Inflammatory macrophage treated with lipopolysaccharide for 1 hour (primary cell): ENCODE measurements at places on chromosomes 12 and 14.

DNA sequence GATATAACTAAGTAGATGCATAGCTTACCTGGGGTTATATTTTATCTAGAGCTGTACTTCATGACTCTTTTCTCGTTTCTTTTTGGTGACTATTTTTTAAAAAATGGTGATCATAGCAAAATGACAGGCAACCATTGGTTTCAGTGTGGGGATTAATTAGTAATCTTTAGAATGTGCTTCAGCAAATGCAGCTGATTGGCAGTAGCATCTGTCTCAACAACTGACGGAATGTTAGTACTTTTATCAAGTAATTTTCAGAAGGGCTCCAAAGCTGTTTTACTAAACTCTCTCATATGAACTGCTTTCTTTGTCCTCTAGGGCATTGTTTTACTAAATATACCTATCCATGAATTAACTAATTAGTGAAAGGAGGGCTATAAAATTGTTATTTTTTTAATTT lies 117.6 kb downstream of the TRMT5 start:
- DNase-seq, result no peak

DNA sequence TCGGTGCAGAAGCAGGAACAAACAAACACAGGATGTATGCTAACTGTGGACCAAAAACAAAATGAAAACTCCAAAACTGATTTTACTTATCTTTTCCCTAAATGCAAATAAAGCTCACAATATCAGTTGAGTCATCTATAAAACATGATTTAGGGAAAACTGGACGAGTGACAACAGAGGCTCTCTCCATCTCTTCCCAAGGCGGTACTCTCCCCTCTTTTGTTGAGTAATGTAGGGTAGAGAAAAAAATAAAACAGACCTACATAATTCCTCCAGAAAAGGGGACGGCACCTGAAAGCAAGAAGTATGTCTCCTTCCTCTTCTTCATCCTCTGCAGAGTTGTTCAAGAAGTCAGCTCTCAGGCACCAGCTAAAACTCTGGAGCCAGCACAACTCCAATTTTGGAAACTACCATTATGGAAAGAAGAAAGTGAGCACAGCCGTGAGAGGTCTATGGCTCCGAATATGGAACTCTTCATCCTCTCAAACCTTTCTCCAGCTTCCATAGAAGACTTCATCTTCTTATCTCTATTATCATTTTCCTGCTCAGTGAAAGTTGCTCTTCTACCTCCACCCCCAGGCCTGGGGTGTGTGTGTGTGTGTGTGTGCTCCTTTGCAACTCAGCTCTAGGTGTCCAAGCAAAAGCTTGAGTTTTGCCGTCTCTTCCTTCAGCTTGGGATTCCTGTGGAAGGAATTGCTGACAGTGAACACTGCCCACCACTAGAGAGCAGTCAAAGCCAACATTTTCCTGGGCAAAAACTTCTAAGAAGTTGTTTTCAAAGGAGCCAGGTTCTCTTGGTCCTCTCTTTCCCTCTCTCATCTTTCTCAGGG lies 155.4 kb downstream of the DIO2 start:
- DNase-seq, result no peak

GRCh38 chr14:96629558-96630222 lies 127.5 kb downstream of the PAPOLA start:
- no peak for DNase-seq

GRCh38 chr12:100017056-100017455 lies 32.3 kb upstream of the ANKS1B start:
- no peak for DNase-seq

DNA sequence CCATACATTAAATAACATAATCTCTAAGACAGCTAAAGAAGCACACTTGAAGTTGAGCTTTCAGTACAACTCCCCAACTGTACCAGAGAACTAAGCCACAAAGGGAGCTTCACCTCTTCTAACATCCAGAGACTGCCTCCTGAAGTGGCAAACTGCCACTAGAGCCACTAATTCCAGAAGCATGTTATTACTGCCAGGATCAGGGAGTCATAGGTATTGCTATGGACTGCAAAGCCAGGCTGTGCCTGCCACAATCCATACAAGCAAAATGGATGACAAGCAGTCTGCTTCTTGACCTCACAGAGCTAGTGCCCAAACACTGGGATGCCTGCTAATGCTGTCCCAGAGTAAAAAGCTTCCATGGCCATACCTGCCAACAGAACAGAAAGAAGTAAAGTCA lies 160.1 kb downstream of the STXBP6 start:
- no peak for DNase-seq

DNA sequence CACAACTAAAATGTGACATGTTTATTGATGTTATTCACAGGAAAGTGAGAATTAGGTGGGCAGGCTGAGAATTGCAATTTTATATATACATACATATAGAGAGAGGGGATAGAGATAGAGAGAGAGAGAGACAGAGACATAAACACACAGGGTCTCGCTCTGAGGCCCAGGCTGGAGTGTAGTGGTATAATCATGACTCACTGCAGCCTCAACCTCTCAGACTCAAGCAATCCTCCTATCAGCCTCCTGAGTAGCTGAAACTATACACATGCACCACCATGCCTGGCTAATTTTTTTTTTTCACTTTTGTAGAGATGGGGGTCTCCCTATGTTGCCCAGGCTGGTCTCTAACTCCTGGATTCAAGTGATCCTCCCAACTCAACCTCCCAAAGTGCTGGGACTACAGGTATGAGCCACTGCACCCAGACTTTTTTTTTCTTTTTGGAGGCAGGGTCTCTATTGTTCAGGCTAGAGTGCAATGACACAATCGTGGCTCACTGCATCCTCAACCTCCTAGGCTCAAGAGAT lies 49.1 kb downstream of the R3HDM2 start:
- DNase-seq, result no peak

GRCh38 chr12:14239935-14240872 lies 125.3 kb upstream of the ATF7IP start:
- DNase-seq, result peak; percentile 21

- no peak for DNase-seq
Observed at GRCh38 chr12:132145334-132145733, 1.1 kb downstream of the NOC4L start.

- DNase-seq, result no peak
Observed at GRCh38 chr12:87509237-87509820, 519.9 kb downstream of the C12orf50 start.

DNA sequence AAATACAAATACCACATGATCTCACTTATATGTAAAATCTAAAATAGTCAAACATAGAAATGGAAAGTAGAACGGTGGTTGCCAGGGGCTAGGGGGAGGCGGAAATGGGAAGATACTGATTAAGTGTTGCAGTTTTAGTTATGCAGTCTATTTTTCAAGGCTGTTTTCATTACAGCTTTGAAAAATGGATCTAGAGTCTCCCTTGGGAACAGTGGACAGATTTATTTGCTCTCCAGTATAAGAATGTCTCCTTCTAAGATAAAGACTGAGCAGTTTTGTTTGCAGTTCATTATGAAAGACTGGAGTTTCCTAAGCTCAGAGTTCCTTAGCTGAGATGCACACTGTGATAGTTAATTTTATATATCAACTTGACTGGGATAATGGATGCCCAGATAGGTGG lies 202.5 kb downstream of the KLHL28 start:
- DNase-seq, result no peak

- no peak for DNase-seq
Observed at GRCh38 chr14:77014004-77014604, 14.4 kb downstream of the IRF2BPL start.

DNA sequence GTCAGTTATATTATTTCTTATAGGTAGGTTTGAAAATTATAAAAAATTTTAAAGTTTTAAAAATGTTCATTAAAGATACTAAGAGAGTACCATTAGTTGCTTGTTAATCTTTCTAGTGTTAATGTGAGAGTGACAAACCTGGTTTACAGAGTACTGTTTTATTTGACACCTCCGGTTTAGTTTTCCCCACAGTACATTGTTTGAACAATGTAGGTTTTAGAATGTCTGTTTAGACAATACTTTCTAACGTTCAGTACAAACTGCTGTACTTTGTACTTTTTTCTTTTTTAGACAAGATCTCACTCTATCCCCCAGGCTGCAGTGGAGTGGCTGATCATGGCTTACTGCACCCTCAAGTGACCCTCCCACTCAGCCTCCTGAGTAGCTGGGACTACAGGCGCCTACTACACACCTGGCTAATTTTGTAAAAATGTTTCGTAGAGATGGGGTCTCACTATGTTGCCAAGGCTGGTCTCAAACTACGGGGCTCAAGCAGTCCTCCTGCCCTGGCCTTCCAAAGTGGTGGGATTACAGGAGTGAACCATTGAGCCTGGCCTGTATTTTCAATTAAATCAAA lies 3.2 kb downstream of the BICDL1 start:
- no peak for DNase-seq

- peak; percentile 33 for DNase-seq
Observed at GRCh38 chr12:27009881-27010301, 4.3 kb downstream of the TM7SF3 start.

GRCh38 chr12:108816652-108817335 lies 40.6 kb downstream of the SSH1 start:
- DNase-seq, result no peak

DNA sequence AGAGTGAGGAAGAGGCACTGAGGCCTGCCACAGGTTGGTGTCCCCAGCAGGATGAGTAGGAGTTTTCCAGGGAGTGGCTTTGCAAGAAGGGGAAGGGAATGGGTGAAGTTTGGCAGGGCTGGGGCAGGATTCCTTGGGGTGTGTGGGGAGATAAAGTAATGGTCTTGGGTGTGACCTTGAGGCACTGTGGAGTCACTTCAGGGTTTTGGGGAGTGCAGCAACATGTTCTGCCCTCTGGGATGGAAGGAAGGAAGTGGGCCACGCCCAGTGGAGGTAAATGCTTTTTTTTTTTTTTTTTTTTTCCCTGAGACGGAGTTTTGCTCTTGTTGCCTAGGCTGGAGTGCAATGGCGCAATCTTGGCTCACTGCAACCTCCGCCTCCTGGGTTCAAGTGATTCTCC lies 108.9 kb downstream of the ADCK1 start:
- no peak for DNase-seq

DNA sequence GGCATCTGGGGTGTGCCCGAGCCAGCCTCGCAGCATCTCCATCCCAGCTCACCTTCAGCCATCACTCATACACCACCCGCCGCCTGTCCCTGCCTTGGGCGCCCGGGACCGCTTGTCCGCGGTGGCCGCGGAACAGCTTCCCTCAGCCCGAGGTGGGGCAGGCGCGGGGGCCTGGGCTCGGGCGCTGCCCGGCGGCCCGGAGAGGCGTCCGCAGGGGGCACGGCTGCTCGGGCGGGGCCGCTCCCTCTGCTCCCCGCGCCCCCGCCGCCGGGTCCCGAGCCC lies 430 bp downstream of the SLC41A2 start:
- no peak for DNase-seq

- no peak for DNase-seq
Observed at GRCh38 chr12:26854031-26854390, 21.0 kb upstream of the ITPR2 start.

DNA sequence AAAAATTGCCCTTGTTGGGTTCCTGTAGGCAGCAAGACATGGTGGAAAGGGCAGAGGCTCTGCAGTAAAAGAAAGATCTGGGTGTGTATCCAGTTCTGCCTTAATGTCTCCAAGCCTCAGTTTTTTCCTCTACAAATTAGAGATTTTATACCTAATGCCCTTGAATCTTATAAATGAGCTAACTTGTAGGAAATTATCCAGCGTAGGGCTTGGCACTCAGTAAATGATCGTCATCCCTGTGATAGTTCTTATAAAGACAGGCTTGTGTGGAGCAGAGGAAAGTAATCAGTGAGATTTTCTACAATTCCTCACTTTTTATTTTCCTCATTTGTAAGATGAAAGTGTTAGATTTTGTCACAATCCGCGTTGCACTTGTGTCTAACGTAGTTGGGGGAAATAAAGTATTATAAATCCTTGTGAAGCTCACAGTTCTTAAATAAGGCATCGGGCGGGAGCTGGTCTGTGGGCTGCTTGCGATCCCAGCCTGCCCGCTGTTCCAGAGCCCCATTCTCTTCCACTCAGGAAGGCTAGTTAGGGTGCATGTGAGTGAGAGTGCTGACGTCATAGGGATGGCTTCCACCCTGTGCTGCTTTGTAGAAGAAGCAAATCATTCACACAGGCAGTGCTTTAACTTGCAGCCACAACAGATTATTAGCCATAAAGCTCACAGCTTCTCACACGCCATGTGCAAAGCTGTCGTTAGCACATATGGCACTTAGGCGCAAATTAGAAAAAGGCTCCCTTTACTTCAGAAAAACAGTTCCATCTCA lies 87.6 kb downstream of the EML1 start:
- DNase-seq, result no peak

DNA sequence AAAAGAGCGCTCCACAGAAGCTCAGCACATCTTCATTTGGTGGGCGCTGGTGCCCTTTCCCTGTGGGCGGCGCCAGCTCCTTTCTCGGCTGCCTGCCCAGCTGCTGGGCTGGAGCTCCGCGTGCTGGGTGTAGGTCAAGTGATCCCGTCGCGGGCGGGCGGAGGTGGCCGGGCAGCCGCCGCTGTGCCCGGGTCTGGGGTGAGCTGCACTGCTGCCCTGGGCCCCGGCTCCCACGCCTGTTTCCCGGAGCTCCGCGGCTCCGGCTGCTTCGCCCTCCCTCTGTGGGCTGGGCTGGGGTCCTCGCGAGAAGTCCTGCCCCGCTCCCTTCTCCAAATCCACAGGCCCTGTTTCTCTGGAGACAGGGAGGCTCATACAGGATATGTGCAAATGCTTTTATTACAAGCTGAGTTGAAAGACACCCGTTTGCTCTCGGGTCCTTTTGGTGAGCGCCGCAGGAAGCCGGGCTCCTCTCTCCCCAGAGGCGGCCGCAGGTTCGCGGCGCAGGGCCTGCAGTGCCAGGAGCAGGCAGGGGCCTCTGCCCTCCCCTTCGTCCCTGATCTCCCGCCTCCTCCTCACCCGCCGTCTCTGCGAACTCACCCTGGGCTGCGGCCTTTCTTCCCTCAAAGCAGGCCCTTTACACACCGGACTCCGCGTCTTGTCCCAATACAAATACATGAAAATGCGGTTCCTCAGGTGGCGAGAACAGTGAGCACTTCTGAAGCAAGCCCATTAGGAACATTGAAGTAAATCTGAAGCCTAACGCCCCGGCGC lies 67.8 kb upstream of the CAPRIN2 start:
- peak; percentile 32 for DNase-seq

DNA sequence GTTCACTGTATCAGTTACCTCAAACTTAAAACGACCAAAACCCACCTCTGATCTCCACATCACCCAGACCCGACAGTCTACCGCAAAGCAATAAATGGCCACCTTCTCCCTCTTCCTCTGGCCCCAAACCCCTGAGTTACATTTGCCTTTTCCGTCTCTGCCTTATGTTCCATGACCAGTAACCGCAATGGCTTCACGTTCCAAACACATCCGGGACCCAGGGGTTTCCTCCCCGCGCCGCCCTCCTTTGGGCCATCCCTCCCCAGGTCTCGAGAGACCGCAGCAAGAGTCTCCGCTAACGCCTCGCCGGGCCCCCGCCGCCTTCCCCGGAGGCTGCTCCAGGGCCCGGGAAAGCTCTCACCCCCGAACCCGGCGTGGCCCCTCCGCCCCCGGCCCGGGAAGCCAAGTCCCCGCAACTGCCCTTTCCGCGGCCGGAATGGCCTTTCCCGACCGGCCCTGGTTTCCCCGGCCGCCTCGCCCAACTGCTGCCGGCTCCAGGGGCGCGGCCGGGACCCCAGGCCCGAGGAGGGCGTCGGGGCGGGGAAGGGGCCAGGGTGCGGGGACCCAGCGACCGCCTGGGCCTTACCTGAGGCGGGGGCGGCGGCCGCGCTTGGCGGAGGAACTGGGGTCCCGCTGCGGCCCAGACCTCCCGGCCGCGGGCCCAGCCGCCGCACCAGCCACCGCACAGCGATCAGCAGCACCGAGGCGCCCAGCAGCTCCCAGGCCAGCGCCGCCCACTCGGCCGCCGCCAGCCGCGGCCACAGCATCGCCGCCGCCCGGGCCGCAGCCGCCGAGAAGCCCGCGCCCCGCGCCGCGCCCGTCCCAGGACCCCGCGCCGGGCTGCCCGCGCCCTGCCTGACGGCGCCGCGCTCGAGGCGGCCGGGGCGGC lies at the start of gene ANKLE2:
Gene ANKLE2, minus strand, starts transcription at position 801 of the 889 bp plus-strand sequence. Its CDS starts 34 bp downstream, at position 767.
- peak; percentile 38 for DNase-seq

- DNase-seq, result no peak
Observed at GRCh38 chr14:76874734-76875133, 48.5 kb downstream of the LRRC74A start.
